Esophagus mucosa (tissue), 1 donor: ENCODE measurements at places on chromosomes 2 and 18. TPM values are rescaled to one million over a fixed set of nuclear protein-coding genes. Genes with fewer than 3 reads are reported as not detected.
A peak's percentile ranks its signal among the peaks of the same experiment; 100 is the strongest.

DNA sequence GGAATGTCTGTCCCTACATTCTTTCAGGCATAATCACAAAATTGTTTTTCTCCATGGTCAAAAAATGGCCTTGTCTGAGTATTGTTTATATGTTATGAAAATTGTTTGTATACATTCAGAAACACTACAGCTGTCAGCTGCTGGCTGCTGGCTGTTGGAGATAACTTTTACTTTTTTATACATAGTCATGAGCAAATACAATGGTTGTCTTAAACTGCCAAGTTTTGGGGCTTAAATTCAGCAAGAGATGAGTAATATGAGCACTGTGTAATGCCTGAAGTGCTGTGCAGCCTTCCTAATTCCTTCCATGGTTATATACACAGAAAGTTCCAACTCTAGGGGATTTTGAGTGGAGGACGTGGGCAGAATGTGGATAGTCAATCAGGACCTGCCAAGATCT is 168.9 kb upstream of the RMP24 start:
- ATAC-seq, result no peak

DNA sequence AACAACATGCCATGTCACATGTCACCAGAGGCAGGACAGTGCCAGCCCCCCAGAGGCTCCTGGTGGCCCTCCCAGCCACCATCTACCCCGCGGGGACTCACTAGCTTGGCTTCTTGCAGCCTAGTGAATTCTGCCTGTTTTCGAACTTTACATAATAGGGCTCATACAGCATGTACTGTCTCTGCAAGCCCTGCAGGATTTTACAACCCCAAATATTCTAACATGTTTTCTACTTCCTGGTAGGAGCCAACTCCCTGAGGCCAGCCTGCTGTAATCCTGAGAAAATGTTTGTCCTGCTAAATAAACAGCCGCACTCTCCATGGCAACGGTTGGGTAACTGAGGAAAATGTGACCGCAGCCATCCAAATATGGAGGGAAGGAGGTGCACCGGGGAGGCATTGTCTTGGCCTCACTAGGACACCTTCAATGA is 2.7 kb downstream of the PER2 start:
- ATAC-seq, result peak; percentile 37

GLB1L gene
- total RNA-seq, result 2.4 TPM

DNA sequence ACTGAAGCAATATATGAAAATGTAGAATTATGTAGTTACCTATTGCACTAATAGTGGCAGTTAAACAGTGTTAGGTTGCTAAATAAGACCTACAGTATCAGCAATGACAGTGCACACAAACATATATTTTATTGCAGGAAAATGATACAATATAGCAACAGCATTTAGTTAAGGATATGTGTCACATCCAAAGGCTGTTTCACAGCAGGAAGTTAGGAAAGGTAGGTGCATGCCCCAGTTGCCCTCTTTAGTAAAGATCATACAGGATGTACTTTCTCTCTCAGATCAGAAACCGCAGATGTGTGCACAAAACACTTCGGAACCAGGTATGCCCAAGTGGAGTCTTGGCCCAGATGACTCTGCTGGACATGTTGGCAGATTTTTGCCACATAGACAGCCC is 444.1 kb downstream of the XIRP2 start:
- ATAC-seq, result no peak

DNA sequence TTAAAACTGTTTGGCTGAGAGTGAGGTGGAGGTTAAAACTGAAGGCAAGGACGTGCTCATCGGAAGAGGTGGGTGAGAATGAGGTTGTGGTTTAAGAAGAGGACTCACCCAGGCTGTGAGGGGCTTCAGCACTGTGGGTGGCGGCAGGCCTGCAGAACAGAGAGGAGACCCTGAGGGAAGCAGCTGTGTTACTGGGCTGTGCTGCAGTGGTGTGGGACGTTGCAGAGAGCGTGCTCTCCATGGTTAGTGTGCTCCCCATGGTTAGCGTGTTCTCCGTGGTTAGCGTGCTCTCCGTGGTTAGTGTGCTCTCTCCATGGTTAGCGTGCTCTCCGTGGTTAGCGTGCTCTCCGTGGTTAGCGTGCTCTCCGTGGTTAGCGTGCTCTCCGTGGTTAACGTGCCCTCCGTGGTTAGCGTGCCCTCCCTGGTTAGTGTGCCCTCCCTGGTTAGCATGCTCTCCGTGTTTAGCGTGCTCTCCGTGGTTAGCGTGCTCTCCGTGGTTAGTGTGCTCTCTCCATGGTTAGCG is 68.5 kb upstream of the NFATC1 start:
- no peak for ATAC-seq

DNA sequence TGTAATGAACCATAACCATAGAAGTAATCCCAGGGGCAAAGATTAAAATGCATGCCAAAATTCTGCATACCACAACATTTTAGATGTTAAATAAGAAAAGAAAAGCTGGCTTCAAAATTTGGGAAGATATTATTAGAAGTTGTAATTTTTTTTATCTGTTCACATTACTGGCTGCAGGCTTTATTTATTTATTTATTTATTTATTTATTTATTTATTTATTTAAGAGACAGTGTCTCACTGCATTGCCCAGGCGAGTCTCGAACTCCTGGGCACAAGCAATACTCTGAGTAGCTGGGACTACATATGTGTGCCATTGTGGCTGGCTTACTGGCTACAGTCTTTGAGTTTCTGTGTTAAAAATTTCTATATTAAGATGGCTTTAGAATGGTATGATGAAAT is 66.5 kb upstream of the PNPT1 start:
- ATAC-seq, result no peak

TRIM43 gene
- not detected for total RNA-seq

DNA sequence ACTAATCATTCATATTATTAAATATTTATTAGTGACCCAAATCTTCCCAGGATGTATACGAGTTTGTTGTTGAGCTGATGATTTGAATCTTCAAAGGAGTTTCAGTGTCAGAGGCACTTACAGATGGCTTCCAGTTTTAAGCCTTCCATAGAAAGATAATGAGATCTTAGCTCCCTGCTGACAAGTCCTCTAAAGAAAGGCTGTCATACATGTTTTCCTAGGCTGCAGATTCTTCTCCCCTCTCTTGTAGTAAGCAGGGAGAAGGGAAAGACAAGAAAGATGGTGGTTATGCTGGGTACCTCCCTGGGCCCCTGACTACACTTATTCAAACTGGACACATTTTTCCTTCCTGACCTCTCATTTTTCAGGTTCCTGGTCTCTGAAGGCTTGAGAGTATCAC is 8.1 kb upstream of the GAREM1 start:
- ATAC-seq, result no peak
